ENCODE measurements at places on chromosomes 6 and 20.

GRCh38 chr6:39707962-39708683 lies 17.1 kb downstream of the KIF6 start:
- no peak for DNase-seq

DNA sequence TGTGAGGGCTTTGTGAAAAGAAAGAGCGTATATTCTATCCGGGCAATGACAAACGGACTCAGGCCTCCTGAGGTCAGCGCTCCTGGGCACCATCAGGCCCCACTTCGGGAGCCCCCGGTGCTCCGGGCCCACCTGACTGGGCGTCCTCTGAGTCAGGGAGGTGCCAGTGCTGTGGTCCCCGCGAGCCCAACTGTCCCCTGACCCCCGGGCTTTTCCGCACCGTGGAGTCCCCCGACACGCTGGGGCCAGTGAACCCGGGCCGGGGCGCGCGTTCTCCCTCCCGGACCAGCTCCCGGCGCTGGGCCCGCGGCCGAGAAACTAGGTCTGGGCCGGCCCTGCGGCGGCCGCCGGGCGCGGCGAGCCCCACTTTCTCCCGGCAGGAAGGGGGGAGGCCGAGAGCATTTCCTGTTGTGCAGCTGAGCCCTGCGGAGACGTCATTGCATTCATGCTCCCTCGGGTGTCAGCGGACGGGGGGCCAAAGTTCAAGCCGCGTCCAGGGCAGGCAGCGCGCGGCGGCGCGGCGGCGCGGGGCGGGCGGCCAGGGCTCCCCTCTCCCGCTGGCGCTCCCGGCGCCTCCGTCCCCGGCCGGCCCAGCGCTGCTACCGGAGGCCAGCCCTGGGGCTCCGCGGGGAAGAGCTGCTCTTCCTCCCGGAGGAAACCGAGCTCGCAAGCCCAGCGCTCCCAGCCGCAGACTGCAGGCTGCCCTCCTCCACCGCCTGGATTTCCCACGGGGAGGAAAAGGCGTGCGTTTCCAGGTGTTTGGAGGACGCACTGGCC lies 18.3 kb downstream of the HIVEP2 start:
- peak; percentile 75 for DNase-seq

DNA sequence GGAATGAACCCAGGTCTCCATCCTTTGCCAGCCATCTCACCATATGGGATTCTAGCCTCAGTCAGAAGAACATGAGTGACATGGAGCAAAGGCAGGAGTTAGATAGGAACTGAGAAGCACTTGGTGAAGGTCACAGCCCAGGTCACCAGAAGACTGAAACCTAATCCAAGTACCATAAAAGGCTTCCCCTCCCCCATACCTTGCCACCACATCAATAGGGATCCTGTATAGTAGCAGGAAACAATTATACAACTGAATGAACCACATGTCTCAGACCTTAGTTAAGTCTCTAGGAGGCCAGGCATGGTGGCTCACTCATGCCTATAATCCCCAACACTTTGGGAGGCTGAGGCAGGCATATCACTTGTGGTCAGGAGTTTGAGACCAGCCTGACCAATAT lies 49.6 kb downstream of the KIZ start:
- DNase-seq: no peak

- DNase-seq: peak; percentile 58
These were observed 3.9 kb upstream of the PRDM13 start for GRCh38 chr6:99602520-99603420.

DNA sequence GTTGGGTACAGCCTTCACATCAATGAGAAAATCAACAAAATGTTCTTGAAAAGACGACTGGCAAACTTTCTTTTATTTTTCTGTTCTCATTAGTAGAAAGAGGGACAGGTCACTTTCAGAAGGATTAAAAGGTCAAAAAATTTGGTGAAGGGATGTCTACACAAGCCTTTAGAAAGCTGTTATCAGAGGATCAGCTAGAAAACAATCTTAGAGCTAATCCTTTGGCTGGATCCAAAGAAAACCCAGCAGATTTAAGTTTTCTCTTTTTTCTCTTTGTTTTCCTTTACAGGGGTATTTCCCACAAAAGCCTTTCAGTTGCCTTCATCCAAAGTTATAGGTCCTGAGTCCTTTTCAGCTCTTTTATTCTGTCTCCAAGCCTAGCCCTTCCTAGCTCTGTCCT lies 57.3 kb upstream of the EDN1 start:
- no peak for DNase-seq

DNA sequence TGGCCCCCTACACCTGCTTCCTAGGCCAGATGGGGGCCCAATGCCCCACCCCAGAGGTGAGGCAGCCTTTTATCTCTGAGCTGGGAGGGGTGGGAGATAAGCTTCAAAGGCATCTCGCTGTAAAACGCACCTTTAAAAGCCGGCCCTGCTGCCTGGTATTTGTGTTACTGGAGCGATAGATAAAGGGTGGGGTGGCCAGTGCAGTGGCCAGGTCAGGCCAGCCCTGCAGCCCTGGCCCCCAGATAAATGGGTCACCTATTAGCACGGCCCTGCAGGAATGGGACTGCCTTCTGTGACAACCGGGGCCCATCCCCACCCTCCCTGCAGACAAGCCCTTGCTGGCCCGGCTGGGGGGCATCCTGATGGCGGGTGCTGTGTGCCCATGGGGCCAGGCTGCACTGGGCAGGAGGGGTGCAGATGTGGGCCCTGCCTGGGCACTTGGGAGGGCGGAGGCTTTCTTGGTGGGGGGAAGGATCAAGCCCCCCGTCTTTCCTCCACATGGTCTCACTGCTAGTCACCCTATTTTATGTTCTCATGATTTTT lies 3.0 kb upstream of the RBBP8NL start:
- DNase-seq: no peak

DNA sequence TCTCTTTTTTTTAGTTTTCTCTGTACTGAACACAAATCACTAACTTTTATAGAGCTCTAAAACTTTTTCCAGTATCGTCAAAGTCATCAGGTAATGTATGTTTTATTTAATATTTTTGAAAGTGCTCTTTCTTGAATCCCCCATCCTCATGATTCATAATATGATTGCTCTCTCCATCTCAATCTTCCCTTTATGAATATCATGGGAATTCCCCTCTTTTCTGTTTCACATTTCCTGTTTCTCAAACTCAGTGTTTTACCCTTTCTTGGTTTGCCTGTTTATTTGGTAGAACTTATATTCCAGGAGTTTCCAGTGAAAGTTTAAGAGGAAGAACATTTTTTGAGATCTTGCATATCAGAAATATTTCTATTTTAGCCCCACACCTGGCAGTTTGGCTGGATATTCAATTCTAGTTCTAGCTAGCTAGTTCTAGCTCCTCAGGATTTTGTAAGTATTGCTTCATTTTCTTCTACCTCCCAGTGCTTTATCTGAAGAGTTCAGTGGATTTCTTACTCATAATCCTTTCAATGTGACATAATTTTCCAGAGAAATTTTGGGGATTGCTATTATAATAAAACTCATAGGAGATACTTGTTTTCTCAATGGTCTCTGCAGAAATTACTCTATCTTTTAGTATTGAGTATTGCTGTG lies 6.1 kb upstream of the C6orf58 start:
- no peak for DNase-seq

- DNase-seq: no peak
These were observed 1.3 kb downstream of the GZF1 start for GRCh38 chr20:23363257-23363649.

DNA sequence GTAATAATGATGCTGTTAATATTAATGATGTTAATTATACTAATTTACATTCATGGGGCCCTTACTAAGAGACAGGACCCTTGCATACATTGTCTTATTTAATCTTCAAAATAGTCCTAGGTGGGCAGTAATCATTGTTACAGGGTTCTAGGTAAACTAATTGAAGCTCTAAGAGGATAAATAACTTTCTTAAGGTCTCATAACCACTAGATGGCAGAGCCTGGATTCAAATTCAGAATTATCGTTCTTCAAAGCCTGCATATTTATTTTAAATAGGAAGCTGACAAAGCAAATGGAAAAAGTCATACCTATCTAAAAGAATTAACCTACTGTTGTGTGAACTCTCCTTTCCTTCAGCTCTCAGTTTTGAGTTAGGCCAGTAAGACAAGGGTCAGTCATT lies 23.5 kb downstream of the PTCHD4 start:
- no peak for DNase-seq

All from pancreas (tissue), 10 donors.